Stomach (tissue), 19 donors: ENCODE measurements at places on chromosomes 5 and 9.
A peak's percentile ranks its signal among the peaks of the same experiment; 100 is the strongest.

DNA sequence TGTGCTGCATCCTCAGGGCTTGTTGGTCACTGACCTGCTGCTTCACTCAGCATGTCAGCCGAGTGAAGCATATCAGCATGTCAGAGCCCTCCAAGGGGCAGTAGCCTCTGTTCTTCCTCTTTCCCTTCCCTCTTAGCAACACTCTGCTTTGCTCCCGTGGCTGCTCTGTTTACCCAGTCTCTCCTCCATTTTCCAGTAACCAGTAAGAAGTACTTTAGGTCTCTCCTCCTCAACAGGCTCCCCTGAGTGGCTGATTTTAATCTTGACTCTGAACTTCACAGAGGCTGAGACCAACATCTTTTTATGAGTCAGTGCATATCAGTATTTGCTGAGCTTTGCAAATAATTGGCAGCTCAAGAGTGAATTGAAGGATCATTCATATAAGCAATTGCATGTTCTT lies 18.6 kb upstream of the ADRB2 start:
- peak; percentile 41 for DNase-seq

- no peak for DNase-seq
Observed at GRCh38 chr9:135857843-135858242, 49.5 kb downstream of the CAMSAP1 start.

DNA sequence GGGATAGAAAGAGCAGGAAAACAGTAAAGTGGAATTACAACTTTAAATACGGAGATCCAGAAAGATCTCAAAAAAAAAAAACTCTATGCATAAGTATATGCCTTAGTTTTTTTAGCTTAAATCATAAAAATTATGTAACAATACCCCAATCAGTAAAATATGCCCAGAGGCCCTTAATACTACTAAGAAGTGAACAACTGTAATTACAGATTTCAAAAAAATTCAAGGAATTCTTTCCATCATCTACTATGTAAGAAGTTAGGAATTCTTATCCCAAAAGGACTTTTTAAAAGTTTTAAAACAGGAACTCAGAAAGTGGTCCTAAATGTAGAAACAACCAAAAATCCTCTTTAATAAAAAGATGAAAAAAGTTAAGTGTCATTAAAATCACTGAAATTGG lies 111.3 kb downstream of the SSBP2 start:
- DNase-seq: no peak

DNA sequence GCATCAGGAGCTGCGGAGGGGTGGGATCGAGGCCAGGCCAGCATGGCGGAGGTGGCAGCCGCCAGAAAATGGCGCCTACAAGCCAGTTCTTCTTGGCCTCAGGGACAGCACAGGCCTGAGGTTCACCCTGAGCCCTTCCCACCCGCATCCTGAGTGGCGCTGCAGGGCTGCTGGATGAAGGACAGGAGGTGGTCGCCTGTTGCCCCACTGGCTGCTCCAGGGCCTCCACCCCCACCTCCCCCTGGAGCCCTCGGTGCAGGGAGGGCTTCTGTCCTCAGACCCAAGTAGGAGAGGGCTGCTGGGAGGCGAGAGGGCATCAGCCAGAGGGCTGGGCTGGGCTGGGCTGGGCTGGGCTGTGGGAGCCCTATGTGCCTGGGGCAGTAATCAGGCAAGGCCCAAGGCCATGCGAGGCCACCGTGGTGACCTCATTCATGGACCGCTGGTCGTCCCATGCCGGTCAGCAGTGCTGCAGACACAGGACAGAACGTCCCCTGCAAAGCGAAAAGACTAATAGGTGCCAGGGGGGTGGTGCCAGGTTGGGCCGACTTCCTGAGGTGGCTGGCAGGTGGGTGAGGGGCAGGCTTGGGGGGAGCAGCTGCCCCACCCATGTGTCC lies 13.8 kb downstream of the GPSM1 start:
- no peak for DNase-seq

DNA sequence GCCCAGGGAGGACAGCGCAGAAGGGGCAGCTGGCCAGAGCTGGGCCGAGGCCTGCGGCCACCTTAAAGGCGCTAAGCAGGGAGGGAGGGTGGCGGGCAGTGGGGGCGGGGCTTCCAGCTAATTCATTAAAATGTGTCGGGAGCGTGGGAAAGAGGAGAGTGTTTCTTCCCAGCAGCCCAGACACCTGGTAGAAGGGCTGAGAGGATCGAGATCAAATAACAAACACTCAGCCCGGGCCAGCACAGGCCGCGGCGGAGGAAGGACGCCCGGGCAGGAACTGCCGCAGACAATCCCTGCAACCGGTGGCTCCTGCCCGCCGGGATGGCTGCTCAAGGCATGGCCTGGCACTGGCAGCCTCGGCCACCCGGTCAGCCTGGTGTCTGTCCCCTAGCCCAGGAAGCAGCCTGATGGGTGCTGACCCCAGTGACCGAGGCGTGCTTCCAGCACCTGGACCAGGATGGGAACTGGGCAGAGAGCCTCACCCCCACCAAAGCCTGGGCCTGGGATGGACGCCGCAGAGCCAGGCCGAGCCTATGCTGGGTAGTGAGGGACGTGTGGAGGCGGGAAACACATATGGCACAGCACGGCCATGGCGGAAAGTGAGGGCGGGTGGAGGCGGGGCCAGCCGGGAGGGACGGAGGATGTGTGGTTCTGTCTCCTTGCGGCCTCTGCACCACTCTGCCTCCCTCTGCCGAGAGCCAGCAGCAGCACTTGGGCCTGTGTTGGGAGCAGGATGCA lies 3.2 kb upstream of the NRARP start:
- DNase-seq: peak; percentile 69

- no peak for DNase-seq
Observed at GRCh38 chr9:12141422-12141821, 551.8 kb upstream of the TYRP1 start.

DNA sequence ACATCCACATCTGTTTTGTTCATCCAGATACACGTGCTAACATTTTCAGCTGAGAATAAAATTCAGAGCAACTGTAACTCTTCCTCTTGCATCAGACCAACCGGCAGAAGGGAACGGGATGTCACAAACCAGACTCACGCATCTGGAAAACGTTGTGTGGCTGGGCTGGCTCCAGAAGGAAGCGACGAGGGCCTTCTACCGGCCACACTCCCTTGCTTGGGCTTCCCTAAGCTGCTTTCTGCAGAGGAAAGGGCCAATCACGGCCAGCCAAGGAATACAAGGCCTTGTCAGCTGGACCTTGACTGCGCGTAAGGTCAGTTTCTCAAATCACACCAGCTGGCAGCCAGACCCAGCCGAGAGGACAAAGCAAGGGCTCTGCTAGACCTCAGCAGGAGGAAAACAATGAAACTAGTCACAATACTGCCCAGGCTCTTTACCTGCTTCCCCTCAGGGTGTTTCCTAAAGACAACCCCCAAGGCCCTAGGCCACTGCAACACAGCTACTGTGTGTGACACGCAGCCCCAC lies 106.1 kb downstream of the THBS4 start:
- peak; percentile 42 for DNase-seq

- no peak for DNase-seq
Observed at GRCh38 chr9:29241320-29241719, 1668.0 kb upstream of the C9orf72 start.
